Activated CD4-positive, alpha-beta T cell treated with anti-CD3 and anti-CD28 coated beads for 48 hours (primary cell): ENCODE measurements at places on chromosomes 5 and 9.

- no peak for DNase-seq
Measured at GRCh38 chr5:156407251-156407650, 80.3 kb downstream of the SGCD start.

DNA sequence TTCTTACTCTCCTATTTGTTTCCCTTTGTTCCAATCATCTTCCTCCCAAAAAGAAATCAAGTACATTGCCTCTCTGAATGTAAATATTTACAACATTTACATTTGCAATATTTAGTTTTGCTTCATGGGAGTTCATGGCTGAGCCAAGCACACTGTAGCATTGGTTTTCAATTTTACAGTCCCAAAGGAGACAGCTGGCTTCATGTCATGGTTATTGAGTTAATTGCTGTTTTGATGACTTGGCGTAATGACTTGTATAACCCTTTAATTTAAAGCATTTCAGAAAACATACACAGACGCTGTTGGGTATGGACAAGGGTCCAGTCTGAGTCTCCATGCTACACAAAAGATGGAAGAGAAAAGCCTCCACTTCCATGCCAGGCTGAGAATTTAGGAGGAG is 25.6 kb upstream of the VLDLR start:
- no peak for DNase-seq

GRCh38 chr9:109121232-109121796 is 1.6 kb upstream of the TMEM245 start:
- no peak for DNase-seq

- DNase-seq = no peak
Measured at GRCh38 chr5:65760504-65761275, 38.7 kb downstream of the NLN start.

DNA sequence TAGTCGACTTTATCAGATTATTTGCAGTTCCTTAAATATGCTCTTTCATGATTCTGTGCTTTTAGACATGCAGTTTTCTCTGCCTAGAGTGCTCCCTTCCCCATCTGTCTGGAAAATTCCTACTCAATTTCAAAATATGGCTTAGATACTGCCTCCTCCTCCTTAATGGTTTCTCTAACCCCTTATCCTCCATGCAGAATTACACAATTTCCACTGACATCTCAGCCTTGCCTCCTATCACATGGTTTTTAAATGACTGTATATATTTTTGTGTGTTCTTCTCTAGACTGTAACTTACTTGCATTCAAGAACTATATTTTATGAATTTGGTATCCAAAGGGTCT is 85.2 kb downstream of the SLC44A1 start:
- no peak for DNase-seq

DNA sequence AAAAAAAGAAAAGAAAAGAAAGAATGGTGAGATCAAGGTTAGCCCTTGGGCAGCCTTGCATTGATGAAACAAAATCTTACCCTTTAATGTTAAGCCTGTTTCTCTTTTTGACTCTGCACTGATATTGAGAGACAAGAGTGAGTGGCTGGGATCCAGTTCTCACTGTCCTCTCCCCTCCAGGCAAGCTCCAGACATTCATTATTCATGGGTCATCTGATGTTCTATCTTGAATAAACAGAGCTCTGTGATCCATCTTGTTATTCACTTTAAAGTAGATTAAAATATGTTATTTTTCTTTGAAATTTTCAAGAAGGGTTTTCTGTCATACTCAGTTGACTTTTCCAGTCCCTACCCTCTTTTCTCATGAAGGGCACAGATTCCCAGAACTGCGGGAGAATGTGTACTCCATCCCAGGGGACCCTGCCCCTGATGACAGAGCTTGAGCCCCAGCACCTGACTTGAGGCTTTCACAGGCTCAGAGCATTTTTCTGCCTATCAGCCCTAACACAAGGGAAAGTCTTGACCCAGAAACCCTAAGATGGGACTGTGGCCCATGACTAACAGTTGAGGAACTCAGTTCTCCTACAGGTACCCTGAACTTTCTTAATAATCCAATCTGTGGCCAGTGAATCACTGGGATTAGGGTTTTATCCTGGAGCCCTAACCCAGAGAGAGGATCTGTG is 24.1 kb downstream of the ACTL7B start:
- no peak for DNase-seq

- no peak for DNase-seq
Measured at GRCh38 chr5:9440517-9440916, 105.4 kb downstream of the SEMA5A start.

DNA sequence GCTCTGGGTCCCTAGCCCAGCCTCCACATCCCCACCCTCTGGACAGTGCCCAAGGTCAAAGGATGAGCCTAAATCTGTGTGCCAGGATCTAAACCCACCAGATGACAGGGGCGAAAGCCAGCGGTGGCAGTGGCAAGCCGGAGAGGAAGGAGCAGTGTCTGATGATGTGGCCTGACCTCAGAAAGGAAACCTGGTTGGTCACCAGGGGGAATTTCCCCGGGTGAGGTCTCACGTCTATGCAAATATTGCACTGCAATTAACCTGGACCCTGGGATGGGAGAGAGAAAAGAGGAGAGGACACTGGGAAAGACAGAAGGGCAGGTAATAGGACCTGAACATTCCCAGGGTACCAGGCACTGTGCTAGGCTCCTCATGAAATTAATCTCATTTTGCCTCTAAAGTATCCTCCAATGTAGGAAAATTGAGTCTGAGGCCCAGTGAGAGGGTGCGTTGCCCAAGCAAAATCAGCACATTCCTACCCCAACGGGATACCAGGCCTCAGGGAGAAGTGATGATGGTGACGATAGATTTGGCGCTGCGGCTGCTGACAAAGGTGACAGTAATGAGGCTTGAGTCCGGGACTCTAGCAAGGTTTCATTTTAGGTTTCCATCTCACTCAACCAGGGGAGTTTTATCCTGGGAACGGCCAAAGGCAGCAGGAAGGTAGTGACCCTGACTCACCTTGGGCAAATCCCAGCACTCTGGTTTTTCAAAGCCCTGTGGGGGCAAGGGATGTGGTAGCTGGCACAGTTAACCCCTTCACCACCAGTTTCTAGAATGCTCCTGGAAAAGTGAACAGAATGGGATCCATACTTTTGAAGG is 13.4 kb upstream of the TNIP1 start:
- DNase-seq = peak; percentile 78

GRCh38 chr9:124882231-124882630 is 20.3 kb downstream of the ARPC5L start:
- no peak for DNase-seq

- DNase-seq = no peak
Measured at GRCh38 chr5:156310115-156310514, 16.8 kb upstream of the SGCD start.

GRCh38 chr5:65184780-65185179 is 296.9 kb downstream of the ADAMTS6 start:
- DNase-seq = no peak

DNA sequence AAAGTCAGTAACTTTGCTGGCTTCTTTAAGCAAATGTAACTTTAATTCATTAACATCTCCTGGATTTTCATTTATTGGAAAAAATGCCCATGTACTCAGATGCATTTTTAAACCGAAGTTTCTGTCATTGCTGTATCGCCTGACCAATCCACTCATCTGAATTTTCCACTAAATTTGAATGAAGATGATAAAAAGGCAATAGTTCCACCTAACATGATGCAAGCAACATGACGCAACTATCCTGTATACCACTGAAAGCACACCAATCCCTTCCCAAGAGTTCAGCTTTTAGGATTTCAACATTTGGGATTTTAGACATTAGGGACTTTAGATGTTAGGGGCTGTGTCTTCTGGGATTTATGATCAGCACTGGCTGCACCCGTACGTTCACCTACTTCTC is 215.6 kb downstream of the KIF4B start:
- DNase-seq = no peak

- DNase-seq = no peak
Measured at GRCh38 chr5:127011153-127011552, 19.2 kb downstream of the MARCHF3 start.

- no peak for DNase-seq
Measured at GRCh38 chr9:95057101-95057500, 260.4 kb downstream of the FANCC start.
